ENCODE measurements at places on chromosomes 2 and 18. TPM values are rescaled to one million over a fixed set of nuclear protein-coding genes. Genes with fewer than 3 reads are reported as not detected.

The DHRS9 gene
- total RNA-seq: 0.11 TPM

The PTPRM gene
- 68.3 TPM for total RNA-seq

The ADAM23 gene
- 0.03 TPM for total RNA-seq

The CYBRD1 gene
- total RNA-seq: 49.7 TPM

The CNGA3 gene
- total RNA-seq: not detected

The GAL3ST2 gene
- total RNA-seq: not detected

The REG1B gene
- not detected for total RNA-seq

The SPR gene
- total RNA-seq: 35.8 TPM

The SERTAD2 gene
- total RNA-seq: 19.5 TPM

The MPHOSPH10 gene
- 30.2 TPM for total RNA-seq

The SDC1 gene
- 117 TPM for total RNA-seq

GRCh38 chr2:233928594-233929351, 11.6 kb downstream of the TRPM8 start:
- no peaks in the 10 kb centered on the region for H3K36me3 ChIP-seq
- DNase-seq: no peak
- peaks cover 5% of the 10 kb centered on the region for H3K4me1 ChIP-seq
- H3K27ac ChIP-seq: no peak overlapping the region

DNA sequence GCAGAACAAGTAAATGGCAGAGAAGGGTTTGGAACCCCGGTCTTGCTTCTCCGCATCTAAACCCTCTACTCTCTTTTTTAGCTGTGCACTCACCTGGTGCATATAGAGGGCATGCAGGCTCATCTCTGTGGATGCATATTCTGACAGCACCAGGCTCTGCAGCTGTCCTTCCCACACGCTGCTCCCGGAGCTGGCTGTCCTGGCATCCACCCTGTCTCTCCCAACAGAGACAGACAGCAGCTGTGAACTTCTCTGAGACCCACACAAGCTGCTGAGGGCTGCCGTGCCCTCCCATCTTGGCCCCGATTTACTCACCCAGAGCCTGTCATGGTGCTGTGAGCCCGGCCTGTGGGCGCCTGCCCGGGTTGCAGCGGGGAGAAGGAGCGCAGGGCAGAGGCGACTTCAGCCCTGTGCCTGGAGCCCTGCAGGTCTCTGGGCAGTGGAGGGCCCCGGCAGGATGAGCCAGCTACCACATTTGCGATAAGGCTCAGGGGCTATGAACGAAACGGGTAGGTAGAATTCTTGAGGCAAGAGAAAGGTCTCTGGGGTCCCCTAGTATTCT, 3.3 kb upstream of the ABCB6 start:
- H3K4me3 ChIP-seq: no peak overlapping the region
- H3K36me3 ChIP-seq: peaks cover 72% of the 10 kb centered on the region
- no peaks in the 10 kb centered on the region for H3K27me3 ChIP-seq
- no peak for DNase-seq
- peaks cover 25% of the 10 kb centered on the region for H3K4me1 ChIP-seq

- peaks cover 12% of the 10 kb centered on the region for H3K4me1 ChIP-seq
- no peak overlapping the region for H3K27ac ChIP-seq
- H3K4me3 ChIP-seq: no peak overlapping the region
- no peak for DNase-seq
- H3K36me3 ChIP-seq: no peaks in the 10 kb centered on the region
- H3K27me3 ChIP-seq: no peaks in the 10 kb centered on the region
These were observed 85.5 kb upstream of the PXDN start for GRCh38 chr2:1829796-1830195.

GRCh38 chr2:209523867-209524266, 100.0 kb downstream of the MAP2 start:
- H3K4me3 ChIP-seq: no peak overlapping the region
- H3K27me3 ChIP-seq: no peaks in the 10 kb centered on the region
- peak overlapping the region; percentile 16 for H3K27ac ChIP-seq
- H3K4me1 ChIP-seq: peaks cover 43% of the 10 kb centered on the region
- H3K36me3 ChIP-seq: no peaks in the 10 kb centered on the region

- no peak overlapping the region for H3K27ac ChIP-seq
- no peaks in the 10 kb centered on the region for H3K27me3 ChIP-seq
- no peaks in the 10 kb centered on the region for H3K36me3 ChIP-seq
These were observed 258.0 kb upstream of the SIX2 start for GRCh38 chr2:45267062-45267792.

DNA sequence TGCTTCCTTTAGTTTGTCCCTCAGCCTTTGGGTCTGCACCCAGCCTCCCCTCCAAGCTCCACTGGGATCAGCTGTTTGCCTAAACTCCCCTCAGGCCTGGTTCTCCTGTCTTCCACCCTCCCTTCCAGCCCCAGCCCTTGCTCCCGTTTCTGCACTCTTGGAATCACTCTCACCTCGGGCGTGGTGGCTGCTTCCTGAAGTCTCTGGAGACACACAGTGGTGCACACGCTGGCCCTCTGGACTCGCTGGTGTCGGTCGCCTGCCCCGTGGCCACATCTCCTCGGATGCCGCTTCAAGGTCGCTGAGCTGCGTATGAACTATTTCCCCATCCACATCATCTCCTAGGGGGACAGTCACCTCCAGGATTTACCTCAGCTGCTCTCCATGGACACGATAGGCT, 46.3 kb downstream of the PSMG2 start:
- H3K4me3 ChIP-seq: no peak overlapping the region
- 0 out of 2 replicates have a peak overlapping the region, but pooled peaks have one; percentile 2 for H3K27ac ChIP-seq
- no peak for DNase-seq
- no peaks in the 10 kb centered on the region for H3K27me3 ChIP-seq
- peaks cover 29% of the 10 kb centered on the region for H3K4me1 ChIP-seq

DNA sequence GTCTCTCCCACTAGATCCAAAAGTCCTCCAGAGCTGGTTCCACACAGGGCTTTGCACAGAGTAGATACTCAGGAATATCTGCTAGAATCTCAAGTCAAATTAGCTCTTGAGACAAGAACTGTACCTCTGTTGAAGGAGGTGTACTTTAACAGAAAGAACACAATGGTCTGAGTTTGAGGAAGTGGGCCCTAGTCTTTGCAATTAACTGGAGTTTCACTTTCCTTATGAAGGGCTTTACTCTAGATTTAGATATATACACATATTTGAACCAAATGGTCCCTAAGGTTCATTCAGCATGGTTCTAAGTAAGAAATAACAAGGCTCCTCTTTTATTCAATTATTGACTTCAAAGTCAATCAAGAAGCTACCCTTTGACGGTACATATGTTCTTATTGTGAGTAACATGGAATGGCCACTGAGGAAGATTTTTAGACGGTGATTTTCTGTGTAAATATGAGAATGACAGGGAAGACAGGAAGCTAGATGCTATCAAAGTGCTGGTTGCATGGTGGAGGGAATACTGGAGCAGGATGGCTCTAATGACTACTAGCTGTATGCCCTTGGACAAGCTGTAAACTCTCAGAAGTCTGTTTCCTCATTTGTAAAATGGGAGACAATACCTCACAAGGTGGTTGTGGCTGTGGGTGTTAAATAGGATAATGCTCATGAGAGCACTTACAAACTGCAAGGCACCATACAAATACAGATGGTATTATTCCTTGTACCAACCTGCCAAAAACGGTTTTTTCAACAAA, 73.5 kb upstream of the SERTAD2 start:
- DNase-seq: no peak
- H3K4me3 ChIP-seq: no peak overlapping the region
- H3K27me3 ChIP-seq: no peaks in the 10 kb centered on the region
- H3K27ac ChIP-seq: no peak overlapping the region
- no peaks in the 10 kb centered on the region for H3K36me3 ChIP-seq

- no peaks in the 10 kb centered on the region for H3K4me1 ChIP-seq
- no peaks in the 10 kb centered on the region for H3K27me3 ChIP-seq
- H3K27ac ChIP-seq: no peak overlapping the region
- no peaks in the 10 kb centered on the region for H3K36me3 ChIP-seq
- DNase-seq: no peak
- no peak overlapping the region for H3K4me3 ChIP-seq
These were observed 29.9 kb upstream of the IHH start for GRCh38 chr2:219090436-219091299.

DNA sequence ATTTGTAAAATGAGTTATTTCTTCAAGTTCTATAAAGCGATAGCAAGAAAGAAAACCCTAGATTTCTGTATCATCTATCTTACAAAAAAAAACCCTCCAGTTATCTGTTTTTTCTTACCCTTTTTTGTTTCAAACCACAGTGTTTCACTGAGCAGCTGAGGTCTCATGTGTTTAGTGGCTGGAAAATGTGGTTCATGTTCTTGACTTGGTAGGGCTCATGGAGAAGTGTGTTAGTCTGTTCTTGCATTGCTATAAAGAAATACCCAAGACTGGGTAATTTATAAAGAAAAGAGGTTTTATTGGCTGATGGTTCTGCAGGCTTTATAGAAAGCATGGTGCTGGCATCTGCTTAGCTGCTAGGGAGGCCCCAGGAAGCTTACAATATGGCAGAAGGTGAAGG, 147.3 kb upstream of the NABP1 start:
- no peak overlapping the region for H3K4me3 ChIP-seq
- no peaks in the 10 kb centered on the region for H3K27me3 ChIP-seq
- no peaks in the 10 kb centered on the region for H3K36me3 ChIP-seq
- no peak for DNase-seq
- H3K4me1 ChIP-seq: no peaks in the 10 kb centered on the region

- H3K4me3 ChIP-seq: no peak overlapping the region
- H3K36me3 ChIP-seq: peaks cover 20% of the 10 kb centered on the region
- H3K27ac ChIP-seq: no peak overlapping the region
These were observed 25.9 kb downstream of the KCMF1 start for GRCh38 chr2:84996909-84997308.

DNA sequence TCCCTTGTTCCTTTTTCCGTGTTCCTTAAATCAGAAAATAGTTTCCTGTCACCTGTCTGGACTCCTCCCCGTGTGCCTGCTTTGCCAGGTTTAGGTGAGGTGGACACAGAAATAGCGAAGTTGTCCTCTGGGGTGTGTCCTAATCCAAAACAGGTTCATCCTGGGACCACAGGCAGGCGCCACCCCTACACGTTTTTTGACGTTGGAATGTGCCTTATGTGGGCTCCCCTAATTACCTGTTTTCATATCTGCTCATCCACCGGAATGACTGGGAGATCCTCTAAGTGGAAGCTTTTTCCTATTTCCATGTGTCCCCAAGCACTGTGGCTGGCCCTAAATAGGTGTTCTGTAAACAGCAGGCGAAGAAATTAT, 49.0 kb upstream of the PAIP2B start:
- DNase-seq: no peak
- H3K27me3 ChIP-seq: peaks cover 17% of the 10 kb centered on the region

DNA sequence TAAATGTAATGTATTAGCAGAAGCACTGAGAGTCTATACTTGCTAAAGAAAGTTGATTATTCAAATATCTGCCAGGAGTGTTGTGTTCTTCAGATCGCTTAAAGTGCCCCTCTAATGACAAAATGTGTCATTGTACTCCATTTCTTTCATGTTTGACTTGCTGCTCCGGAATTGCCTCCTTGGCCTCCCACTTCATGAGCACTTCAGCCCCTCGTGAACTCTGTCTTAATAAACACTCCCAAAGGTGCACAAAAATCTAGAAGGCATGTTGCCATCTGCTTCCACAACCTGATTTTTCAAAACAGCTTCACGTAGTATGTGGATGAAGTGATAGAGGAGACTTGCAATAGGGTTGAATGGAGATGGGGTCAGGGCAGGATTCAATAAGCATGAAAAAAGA, 396.1 kb downstream of the TDRD15 start:
- no peaks in the 10 kb centered on the region for H3K36me3 ChIP-seq
- no peak for DNase-seq
- no peak overlapping the region for H3K27ac ChIP-seq
- H3K4me3 ChIP-seq: no peak overlapping the region
- no peaks in the 10 kb centered on the region for H3K4me1 ChIP-seq
- no peaks in the 10 kb centered on the region for H3K27me3 ChIP-seq

- H3K27me3 ChIP-seq: no peaks in the 10 kb centered on the region
- H3K36me3 ChIP-seq: peaks cover 39% of the 10 kb centered on the region
- peak; percentile 88 for DNase-seq
- peaks cover 12% of the 10 kb centered on the region for H3K4me1 ChIP-seq
- H3K27ac ChIP-seq: peak overlapping the region; percentile 17
- H3K4me3 ChIP-seq: peak overlapping the region; percentile 87
These were observed 550 bp downstream of the USP34 start for GRCh38 chr2:61470122-61470951.

DNA sequence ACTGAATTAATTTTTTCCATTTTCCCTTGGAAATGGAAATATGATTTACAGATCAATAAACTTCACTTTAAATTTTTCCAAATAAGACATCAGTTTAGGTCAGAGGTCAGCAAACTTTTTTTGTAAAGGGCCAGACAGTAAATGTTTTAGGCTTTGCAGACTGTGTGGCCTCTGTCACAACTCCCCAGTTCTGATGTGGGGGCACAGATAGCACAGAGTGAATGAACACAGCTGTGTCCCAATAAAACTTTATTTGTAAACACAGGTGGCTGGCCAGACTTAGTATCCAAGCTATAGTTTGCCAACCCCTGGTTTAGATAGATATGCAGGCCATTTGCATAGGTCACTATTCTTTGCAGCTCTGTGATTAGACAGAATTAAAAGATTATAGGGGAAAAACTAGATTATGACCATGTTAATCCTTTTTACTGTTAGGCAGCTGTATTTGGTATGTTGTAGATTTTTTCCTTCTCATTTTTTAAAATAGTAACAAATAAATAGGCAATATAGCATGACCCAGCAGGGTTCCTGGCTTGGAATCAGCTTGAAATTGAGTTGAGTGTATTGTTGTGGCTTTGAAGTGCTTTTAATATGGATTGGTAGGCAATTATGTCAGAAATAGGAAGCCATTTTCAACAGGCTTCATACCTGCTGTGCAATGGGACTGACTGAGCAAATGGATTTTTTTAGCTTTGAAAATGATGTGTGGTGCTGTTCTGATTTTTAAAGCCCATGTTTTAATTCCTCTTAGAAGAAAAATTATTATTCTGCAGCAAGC, 59.7 kb downstream of the WDSUB1 start:
- H3K27ac ChIP-seq: no peak overlapping the region
- peaks cover 83% of the 10 kb centered on the region for H3K36me3 ChIP-seq
- H3K4me3 ChIP-seq: no peak overlapping the region
- H3K27me3 ChIP-seq: no peaks in the 10 kb centered on the region
- no peak for DNase-seq
